Thymus (tissue), 14 donors: ENCODE measurements at places on chromosomes 2 and 18.

GRCh38 chr2:202314116-202314515, 48.6 kb downstream of the NOP58 start:
- no peak for DNase-seq

DNA sequence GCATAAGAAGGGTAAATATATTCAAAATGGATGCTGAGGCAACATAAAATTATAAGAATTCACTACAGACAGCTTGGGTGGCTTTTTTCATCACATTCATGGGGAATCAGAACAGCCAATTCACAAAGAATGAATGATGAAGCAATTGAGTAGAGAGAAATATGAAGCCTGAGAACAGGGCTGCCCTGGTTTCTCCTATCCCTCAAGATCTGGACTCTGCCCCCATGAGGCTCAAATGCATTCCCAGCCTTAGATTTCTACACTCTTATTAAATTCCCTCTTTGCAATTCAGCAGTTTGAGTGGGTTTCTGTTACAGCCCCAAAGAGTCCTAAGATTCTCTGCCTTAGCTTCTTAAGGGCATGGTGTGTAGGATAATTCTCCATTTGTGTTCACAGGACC, 172.5 kb downstream of the MAIP1 start:
- no peak for DNase-seq

GRCh38 chr2:235070063-235070706, 118.4 kb downstream of the SH3BP4 start:
- no peak for DNase-seq

DNA sequence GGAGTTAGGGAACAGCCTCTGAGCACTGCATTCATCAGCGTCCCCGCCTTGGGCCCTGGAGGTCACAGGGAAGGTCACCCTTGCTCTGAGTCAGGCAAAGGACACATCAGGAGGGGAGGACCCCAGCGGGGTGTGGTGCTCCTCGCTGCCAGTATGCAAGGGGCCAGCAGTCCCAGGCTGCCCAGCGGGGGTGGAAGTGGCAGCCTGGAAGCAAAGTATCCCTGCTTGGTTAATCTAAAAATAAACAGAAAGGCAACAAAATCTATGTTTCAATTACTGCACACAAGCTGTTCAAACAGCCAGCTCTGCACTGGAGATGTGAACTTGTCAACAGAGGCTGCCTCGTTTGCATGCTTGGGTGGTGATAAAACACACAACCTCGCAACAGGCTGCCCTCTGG, 164.1 kb downstream of the KLHL29 start:
- no peak for DNase-seq

GRCh38 chr18:7870266-7870665, 303.1 kb downstream of the PTPRM start:
- no peak for DNase-seq
